Stomach (tissue), 19 donors: ENCODE measurements at places on chromosomes 3 and 15. TPM values are rescaled to one million over a fixed set of nuclear protein-coding genes. Genes with fewer than 3 reads are reported as not detected.

EPHB1 gene
- total RNA-seq: 0.73 TPM

ACTRT3 gene
- not detected for total RNA-seq

DNA sequence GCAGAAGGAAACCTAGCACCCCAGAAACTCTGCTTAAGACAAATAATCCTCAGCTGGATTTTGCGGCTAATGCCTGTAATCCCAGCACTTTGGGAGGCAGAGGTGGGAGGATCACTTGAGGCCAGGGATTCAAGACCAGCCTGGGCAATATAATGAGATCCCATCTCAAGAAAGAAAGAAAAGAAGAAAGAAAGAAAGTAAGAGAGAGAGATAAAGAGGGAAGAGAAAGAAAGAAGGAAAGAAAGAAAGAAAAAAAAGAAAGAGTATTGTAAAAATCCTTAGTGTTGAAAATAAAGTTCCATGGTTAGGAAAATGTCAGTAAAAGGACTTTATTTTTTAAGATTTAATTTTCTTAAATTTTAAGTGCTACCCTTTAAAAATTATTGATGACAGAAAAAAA is 54.9 kb upstream of the LRRFIP2 start:
- DNase-seq: no peak
- H3K27ac ChIP-seq: peak overlapping the region; percentile 24
- H3K4me3 ChIP-seq: no peak overlapping the region

- H3K27me3 ChIP-seq: no peaks in the 10 kb centered on the region
- no peak for DNase-seq
- H3K4me3 ChIP-seq: no peak overlapping the region
- H3K27ac ChIP-seq: peak overlapping the region; percentile 76
Observed at GRCh38 chr3:107969994-107970819, 120.6 kb downstream of the CD47 start.

MYL3 gene
- not detected for total RNA-seq

DNA sequence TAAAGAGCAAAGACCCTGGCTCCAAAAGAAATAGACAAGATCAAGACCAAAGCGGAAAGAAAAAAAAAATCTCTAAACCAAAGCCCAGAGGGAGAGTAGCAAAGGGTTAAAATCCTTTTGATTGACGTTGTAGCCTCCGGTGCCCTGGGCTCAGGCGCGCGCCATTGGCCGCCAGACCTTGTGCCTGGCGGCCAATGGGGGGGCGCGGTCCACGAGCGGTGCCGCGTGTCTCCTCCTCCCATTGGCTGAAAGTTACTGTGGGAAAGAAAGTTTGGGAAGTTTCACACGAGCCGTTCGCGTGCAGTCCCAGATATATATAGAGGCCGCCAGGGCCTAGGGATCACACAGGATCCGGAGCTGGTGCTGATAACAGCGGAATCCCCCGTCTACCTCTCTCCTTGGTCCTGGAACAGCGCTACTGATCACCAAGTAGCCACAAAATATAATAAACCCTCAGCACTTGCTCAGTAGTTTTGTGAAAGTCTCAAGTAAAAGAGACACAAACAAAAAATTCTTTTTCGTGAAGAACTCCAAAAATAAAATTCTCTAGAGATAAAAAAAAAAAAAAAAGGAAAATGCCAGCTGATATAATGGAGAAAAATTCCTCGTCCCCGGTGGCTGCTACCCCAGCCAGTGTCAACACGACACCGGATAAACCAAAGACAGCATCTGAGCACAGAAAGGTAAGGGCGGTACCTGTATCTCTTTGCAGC is at the start of gene HES1:
Gene HES1 (plus strand): TSS at position 343 of the 713 bp plus-strand sequence. CDS start 233 bp downstream, at position 576.
- peak within 1 kb of the TSS; percentile 62 for H3K4me3 ChIP-seq
- peaks cover 29% of the 10 kb centered on the region for H3K27me3 ChIP-seq

DNA sequence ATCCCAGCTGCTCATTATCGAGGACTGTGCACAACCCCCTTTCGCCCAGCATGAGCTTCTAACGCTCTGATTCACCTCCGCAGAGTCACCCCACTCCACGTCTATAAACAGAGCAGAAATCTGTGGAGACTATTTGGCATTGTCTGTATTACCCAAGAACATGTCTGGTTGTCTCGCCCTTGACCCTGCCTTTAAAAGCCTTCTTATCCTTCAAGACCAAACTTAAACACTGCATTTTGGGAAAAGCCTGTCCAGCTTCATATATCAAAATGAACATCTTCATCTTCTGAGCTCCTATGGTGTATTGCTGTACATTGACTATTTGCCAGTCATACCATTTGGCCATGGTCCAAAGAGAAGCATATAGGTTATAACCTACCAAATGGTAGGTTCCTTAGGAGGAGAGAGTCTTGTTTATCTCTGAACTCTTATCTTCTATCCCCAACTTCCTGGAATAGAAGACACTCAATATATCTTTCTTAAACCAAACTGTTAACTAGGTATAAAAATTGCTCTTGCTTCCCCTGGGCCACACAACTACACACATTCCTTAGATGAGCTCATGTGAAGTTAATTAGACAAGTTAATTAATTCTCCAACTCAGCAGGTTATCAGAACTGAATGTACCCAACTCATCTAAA is 90.1 kb downstream of the FBN1 start:
- H3K4me1 ChIP-seq: peaks cover 27% of the 10 kb centered on the region
- no peak overlapping the region for H3K27ac ChIP-seq
- no peaks in the 10 kb centered on the region for H3K27me3 ChIP-seq
- H3K4me3 ChIP-seq: no peak overlapping the region
